Gastroesophageal sphincter (tissue), 4 donors: ENCODE measurements at places on chromosomes 5 and 9. TPM values are rescaled to one million over a fixed set of nuclear protein-coding genes. Genes with fewer than 3 reads are reported as not detected.

GRCh38 chr5:44199408-44199807 lies 189.8 kb downstream of the FGF10 start:
- no peak for ATAC-seq

- ATAC-seq: no peak
These were observed 85.8 kb downstream of the MRPS27 start for GRCh38 chr5:72234265-72234700.

- no peak for ATAC-seq
These were observed 101.3 kb upstream of the DMRT1 start for GRCh38 chr9:740221-740620.

Gene PITX1
- 182 TPM for total RNA-seq

Gene PCDH12
- total RNA-seq: 5.9 TPM
